ENCODE measurements at places on chromosomes 1 and 21.
A peak's percentile ranks its signal among the peaks of the same experiment; 100 is the strongest.

DNA sequence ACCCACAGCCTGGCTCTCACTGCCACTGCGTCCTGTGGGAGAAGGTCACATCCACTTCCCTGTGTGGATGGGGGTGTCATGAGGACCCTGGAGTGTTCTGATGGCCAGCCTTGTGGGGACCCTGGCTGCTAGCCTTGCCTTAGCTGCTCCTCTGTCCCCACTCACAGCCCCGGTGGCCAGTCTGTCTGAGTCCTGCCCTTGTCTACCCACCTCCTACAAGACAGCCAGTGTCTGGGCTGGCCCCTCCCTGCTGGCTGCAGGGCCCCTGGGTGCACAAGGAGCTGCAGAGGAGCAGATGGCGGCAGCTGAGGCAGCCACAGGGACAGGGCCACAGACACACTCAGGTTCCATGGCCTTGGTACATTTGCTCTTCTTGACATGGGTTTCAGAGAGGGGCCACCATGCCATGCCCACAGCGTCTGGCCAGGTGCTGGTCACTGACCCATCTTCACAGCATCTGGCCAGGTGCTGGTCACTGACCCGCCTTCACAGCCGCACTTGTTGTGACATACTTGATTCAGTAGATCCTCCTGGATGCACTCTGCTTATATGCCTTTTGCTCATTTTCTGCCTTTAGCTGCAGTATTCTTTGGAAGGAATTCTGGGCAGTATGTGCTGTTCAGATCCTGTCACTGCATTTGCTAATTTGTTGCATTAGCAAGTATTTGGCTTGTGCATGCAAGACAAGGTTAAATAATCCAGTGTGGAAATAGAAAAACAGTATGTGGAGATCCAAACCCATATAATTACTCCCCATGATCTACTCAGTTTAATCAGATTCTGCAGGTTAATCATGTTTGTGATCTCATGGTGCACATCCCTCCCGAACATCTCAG is 157.8 kb downstream of the PCBP3 start:
- DNase-seq = no peak

DNA sequence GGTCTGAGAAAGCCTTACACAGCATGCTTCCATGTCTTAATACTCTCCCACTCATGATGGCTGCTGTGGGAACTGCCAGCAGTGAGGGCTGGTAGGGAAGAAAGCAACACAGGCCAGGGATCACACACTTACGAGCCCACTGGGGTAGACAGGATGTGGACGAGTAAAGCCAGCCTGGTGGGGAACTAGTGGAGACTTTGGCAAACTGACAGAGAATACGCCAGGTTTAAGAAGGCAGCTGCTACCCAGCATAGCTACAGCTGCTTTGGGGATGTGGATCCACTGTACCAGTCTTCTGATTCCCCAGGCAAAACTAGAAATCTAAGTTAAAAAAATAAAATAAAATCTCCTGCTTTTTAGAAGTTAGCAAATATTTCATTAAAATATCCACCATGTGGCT is 664.0 kb downstream of the SMYD3 start:
- DNase-seq = no peak

- DNase-seq = no peak
These were observed 27.4 kb downstream of the LMX1A start for GRCh38 chr1:165329104-165329503.

DNA sequence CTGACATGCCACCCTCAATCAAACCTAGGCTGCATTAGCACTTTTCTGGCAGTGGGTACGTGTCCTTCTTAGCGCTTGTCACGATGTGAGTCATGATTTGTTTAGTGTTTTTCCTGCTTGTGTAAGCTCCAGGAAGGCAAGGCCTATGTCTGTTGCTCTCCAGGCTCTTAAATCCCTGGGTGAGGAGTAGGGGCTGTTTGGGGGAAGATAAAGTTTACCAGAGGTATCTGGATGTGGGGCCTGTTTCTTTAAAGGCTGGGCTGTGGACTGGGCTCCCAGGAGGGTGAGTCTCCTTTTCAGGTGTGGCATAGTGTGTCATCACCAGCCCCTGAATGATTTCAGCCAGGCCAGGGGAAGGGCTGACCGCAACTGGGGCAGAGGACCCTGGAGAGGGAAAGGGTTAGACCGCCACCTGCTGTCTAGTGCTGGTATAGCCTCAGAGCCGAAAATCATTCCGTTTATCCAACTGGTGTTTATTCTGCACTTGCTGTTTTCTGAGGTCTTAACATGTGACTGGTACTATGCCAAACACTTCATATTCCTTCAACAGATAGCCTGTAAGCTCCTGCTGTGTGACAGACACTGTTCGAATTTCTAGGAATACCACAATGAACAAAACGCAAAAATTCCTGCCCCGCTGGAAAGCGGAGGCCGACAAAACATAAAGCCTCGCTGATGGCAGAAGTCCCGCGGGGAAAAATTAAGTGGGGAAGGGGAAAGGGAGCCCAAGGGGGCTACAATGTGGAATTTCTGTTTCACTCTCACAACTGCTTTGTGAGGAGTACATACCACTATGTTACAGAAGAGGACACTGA is 9.7 kb downstream of the SERINC2 start:
- peak; percentile 39 for DNase-seq

- DNase-seq = no peak
These were observed 102.4 kb downstream of the PTGER3 start for GRCh38 chr1:70945251-70945650.

DNA sequence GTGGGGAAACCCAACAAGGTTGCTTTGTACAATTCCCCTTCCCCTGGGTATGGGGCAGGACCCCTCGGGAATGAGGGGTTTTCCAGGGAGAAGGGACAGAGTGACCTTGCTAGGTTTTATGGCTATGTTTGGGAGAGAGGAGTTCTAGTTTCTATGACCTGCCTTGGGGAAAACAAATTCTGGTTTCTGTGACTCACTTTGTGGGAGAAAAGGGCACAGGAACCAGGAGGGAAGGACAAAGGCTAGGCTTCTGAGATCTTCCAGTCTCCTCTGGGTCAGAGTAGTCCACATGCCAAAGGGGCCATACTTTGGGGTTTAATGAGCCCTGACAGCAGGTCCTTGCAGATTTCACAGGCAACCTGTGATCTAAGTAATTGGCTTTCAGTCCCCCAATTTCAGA is 5.5 kb upstream of the PTGER3 start:
- no peak for DNase-seq

- no peak for DNase-seq
These were observed 83.1 kb downstream of the HHIPL2 start for GRCh38 chr1:222464841-222465210.

GRCh38 chr1:25173809-25174340 is 58.4 kb downstream of the SYF2 start:
- no peak for DNase-seq

Measured in GM18507 (cell line).